ENCODE measurements at places on chromosomes 1 and 21.

DNA sequence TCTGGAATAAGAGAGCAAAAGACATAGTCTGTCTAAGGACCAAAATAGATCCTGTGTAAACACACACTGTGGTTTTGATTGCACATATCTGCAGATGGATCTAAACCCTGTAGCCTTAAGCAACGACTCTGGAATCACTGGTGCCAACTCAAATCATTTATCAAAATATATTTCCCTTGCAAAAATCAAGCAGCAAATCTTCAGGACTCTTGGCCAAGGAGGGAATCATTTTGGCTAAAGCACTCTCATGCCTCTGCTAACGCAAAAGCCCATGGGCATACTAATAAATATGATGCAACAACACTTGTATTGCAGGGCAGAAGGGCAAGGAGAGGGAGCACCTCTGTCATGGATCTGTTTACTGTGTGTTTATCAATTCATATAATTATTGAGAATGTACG, 155.4 kb upstream of the DUSP10 start:
- no peak for DNase-seq

DNA sequence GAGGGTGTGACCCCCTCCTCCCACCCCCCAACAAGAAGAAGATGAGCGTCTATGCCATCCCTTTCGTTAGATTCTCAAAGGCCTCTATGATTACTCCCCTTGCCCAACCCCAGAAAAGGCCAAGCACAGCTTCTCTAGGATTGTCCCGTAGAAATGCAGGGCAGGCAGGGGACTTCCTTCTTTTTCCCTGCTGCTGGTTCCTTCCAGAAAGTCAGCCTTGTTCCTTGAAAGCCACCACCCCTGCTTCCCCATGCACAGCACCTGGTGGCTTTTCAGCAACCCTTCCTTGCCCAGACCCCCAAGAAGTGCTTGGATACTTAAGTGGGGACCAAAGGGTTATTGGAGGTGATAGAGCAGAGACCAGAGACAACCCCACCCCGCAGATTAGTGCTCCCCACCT, 75.1 kb downstream of the ARHGEF10L start:
- no peak for DNase-seq

DNA sequence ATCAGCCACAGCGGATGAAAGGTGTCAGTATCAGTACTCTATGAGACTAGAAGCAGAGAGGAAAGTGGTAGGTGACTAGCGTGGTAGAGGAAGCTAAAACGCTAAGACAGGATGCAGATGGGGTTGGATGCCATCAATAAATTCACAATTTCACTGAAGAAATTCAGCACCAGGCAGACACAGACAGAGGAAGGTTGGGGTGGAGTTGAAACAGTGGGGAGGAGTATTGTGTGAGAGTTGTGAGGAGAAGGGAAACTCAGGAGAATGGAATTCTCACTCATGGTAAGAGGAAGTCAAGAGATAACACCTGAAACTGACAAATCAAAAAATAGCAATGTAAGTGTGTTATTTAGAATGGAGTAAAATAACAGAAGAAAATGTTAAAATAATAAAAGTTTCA, 208.5 kb upstream of the DAB1 start:
- DNase-seq = no peak

- no peak for DNase-seq
These were observed 12.2 kb upstream of the AXDND1 start for GRCh38 chr1:179353546-179353945.

DNA sequence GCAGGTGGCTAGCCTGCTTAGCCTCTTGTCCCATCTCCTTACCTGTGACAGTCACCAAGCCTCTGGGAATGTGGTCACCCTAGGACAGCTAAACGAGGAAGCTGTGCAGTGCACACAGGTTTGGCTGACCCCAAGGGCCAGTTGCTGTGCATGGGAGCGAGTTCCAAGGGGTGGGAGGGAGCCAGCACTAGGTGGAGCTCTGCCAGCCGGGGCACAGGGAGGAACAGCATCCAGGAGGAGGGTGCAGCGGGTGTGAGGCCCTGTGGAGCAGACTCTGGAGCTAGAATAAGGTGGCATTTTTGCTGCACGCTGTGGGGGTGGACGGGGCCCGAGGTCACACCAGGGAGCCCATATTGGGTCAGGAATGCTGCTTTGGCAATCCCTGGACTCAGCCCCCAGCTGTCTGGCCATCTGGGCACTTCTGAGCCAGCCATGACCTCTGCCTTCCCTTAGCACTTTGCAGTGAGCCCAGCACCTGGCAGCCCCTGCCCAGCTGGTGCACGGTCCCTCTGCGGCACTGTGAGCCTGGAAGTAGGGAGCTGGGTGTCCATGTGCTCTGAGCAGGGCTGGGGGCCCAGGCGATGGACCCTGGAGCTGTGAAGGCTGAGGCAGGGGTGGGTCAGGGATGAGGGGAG, 8.7 kb downstream of the PDXK start:
- no peak for DNase-seq
